RKO (cell line): ENCODE measurements at places on chromosomes 6 and 20.

DNA sequence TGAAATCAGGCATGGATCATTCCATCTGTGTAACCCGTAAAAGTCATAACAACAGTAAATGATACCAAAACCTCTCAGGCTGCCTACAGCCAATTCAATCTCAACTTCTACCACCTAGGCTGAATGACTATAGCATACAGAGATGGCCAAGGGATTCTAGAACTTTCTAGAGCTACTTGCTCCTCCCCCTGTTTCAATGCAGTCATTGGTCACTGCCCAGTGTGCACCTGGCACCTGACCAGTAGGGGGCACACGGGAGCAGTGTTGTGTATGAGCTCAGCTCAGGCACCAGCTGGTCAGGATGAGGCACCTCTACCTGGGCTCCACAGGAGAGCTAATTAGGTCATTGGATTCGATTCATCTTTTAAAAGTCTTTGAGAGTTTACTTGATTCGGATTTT lies 86.2 kb downstream of the PLEKHG1 start:
- no peak for DNase-seq

GRCh38 chr6:33996120-33996475 lies 149.8 kb downstream of the GRM4 start:
- no peak for DNase-seq

GRCh38 chr6:35327349-35328027 lies 14.9 kb upstream of the PPARD start:
- peak; percentile 65 for DNase-seq

DNA sequence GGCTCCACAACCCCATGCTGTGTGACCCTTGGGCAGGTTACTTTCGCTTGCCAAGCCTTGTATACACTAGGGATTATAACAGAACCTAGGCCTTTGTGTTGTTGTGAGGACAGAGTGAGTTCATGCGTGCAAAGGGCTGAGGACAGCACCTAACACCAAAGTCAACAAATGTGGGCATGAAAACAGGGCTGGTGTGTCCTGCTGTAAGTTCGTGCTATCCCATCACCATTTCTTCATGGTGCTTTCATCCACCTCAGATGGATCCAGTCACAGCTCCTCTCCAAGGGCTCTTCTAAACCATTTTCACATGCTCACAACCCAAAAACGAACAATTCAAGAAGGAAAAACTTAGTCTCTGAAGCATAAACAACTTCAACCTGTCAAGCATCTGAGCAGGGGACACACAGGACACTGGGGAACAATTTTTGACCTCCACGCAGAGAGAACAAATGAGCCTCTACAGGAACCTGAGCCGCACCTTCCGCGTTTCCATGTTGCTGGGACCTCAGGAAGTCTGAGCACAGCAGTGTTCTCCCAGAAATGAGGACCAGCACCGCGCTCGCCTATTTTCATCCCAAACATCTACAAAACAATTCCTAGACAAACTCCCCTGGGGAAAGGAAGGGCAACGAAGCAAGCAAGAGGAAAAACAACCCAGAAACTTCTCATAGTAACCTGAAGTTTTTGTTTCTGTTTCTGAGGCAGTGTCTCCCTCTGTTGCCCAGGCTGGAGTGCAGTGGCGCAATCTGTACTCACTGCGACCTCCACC lies 3.1 kb downstream of the LRP11 start:
- no peak for DNase-seq

DNA sequence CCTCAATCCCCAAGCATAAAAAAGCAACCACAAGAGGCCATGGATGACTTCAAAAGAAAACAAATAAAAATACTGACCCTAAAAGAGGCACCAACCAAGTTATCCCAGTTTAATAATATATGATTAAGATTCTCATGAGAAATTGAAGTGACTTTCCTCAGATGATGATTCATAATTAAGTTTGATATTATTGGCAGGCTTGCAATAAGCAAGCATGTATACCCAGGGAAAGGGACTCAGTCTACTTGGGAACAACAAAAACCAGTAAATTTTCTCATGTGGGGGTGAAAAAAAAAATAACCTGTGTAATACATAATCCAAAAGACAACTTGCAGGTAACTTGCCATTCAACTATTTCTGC lies 19.6 kb downstream of the JAG1 start:
- no peak for DNase-seq

DNA sequence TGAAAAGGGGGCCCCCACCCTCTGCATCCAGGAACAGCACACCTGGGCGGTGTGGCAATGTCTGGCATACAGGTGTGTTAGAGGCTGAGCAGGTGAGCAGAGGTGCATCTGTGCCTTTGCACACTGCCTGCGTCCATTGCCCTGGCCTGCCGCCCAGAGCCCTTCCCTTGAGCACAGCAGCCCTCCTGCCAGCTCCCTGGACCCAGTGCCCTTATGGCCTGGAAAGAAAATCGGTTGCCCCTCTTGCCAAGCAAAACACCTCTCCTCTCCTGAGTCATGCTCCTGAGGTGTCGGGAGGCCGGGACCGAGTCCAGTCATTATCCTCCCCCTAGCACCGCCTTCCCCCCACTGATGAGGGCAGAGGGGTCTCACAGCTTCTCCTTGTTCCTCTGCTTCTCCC lies 259.9 kb downstream of the SMOC2 start:
- DNase-seq, result no peak

DNA sequence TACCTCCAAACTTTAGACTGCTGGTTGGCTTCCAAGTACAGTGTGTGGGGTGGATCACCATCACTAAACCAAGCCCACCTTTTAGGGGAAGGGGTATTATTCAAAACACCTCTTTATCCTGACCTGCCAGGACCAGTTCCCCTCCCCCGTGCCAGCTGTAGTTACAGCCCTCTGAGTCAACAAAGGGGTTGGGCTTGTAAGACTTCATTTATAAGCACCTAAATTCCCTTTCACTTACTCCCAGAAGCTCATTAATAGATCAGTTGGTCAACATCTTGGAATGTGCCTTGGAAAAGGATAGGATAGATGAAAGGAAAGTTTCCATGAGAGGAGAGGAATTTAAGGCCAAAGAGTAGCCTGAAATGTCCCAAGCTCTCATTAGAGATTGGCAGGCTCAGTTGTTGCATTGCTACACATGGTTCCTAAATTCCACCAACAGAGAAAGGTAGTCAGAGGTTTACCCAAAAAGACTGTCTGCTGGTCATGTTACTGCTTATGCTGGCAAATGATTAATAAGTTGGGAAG lies 59.2 kb downstream of the TNFAIP3 start:
- peak; percentile 15 for DNase-seq

GRCh38 chr6:148261470-148261869 lies 81.2 kb upstream of the SASH1 start:
- DNase-seq, result no peak

- no peak for DNase-seq
Observed at GRCh38 chr6:20279051-20279450, 66.8 kb upstream of the MBOAT1 start.

DNA sequence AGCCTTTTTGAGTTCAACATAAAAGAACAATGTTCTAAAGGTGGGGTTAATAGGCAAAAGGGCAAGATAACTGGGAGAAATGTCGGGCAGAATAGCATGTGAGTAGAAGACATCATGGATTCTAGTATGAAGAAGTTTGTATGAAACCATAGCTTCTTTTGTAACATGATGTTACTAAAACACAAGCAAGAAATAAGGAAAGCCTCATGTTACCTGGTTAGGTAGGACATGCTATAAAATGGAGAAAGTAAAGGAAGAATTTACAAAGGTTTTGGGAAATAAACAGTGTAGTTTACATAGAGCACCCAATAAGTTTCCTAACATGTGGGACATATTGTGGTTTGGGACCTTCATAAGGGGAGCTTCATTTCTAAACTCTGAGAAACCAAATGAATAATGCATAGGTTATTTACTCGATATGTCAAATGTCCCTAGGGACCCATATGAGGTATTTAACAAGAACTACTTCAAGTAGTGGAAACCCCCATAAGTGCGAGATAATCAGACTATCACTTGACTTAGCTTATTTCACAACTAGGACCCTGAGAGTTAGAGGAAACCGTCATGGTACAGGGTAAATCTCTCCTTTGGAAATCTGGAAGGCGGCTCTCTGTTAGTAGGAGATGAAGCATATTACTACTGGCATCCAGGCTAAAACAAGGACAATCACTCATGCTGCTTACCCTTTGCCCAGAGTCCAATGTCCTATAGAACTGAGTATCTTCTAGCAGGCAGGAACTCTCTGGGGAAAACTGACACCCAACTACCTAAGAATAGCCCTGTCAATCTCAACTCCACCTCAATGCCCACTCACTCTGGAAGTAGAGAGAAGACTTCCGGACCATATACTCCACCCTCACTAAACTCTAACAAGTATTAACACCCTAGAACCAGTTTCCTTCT lies 57.5 kb downstream of the ILRUN start:
- no peak for DNase-seq

GRCh38 chr6:84027340-84028181 lies 6.0 kb upstream of the MRAP2 start:
- no peak for DNase-seq

GRCh38 chr6:7673063-7673536 lies 52.8 kb upstream of the BMP6 start:
- DNase-seq, result no peak

GRCh38 chr6:52365317-52365716 lies 3.4 kb downstream of the PAQR8 start:
- DNase-seq, result no peak

DNA sequence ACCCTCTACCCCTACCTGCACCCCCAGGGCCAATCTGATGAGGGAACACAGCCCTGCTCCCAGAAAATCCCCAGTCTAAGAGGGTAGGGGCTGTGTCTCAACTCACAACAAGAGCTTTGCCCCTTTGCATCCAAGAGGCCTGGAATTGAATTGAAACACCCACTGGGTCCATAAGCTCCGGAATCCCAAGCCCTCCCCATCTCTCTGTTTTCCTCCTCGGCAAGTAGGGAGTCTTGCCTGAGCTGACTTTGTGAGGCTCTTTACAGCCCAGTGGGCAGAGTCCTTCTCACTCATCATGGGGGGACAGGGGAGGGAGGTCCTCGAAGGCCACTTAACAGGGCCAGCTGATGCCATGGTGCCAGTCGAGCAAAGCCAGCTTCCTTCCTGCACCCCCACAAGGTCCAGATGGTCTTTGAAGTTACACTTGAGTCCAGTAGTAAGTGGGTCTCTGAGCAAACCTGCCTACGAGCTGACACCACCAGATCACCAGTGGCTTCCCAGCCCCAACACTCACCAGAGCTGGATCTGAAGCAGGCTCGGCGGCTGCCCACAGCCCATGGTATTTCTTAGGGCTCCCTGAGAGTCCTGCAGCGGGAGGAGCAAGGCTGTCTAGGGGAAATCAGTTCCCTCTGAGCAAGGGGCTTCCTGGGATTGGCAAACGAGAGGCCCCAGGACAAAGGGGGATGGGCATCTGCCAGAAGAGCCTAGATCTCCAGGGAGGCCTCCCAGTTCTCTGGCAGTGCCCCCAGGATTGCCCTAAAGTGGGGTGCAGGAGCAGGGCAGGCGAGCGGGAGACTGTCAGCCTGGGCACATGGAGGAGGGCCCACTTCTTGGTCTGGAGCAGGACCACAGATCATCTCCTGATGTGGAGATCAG lies 144.5 kb downstream of the VEGFA start:
- DNase-seq, result no peak

DNA sequence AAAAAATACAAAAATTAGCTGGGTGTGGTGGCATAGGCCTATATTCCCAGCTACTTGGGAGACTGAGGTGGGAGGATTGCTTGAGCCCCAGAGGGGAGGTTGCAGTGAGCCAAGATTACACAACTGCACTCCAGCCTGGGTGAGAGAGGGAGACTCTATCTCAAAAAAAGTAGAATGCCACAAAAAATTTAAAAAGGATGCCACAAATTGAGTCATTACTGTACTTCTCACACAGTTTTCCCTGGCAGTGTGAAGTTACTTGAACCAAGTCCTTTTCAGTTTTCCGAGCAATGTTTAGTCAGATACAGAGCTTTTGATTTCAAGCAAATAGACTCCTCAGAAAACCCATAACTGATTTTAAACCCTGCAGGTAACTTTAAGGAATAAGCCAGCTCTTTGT lies 53.3 kb downstream of the TNFRSF21 start:
- no peak for DNase-seq

- DNase-seq, result no peak
Observed at GRCh38 chr6:166766769-166767168, 139.7 kb upstream of the RPS6KA2 start.

DNA sequence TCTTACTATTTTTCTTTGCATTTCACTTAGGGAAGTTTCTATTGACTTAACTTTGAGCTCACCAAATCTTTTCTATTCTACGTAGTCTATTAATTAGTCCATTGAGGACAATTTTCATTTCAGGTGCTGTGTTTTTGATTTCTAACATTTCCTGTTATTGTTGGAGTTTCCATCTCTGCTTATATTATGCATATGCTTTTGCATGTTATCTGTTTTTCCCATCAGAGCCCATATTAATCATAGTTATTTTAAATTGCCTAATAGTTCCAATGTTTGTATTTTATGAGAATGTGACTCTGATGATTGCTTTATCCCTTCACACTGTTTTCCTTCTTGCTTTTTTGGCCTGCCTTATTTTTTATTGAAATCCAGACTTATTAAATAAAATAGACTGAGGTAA lies 414.5 kb upstream of the OPRM1 start:
- no peak for DNase-seq

DNA sequence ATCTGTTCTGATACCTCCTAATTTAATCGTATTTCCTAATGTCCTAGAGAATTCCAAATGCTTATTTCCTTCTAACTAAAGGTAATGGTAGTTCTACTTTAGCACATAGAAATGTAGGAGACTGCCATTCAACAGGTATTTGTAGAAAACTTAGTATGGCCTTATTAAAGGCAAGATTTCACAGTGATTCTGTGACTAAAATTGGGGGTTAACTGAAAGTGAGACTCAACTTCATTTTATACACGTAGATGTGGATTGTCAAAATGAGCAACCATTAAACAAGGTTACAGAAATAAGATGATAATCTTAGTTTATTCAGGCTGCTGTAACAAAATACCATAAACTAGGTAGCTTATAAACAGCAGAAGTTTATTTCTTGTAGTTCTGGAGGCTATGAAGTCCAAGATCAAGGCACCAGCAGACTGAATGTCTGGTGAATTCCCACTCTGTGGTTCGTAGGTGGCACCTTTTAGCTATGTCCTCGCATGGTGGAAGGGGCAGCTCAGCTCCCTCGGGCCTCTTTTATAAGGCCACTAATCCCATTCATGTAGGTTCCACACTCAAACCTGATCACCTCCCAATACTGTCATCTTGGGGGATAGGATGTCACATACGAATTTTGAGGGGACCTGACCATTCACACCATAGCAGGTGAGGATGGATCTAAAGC lies 38.7 kb downstream of the TAB2 start:
- no peak for DNase-seq

DNA sequence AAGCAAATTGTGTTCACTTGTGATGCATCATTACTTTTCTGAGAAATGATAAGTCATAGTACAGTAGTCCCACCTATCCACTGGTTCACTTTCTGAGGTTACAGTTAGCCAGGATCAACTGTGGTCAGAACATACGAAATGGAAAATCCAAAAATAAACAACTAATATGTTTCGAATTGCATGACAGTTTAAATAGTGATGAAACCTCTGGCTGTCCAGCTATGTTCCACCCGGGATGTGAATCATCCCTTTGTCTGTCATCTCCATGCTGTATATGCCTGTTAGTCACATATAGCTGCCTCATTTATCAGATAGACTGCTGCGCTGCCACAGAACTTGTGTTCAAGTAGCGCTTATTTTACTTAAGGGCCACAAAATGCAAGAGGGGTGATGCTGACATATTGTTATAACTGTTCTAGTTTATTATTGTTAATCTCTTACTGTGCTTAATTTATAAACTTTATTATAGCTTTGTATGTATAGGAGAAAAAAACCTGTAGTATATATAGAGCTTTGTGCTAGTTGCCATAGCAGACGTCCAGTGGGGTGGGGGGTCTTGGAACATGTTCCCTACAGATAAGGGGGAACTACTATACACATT lies 29.2 kb downstream of the AFDN start:
- DNase-seq, result peak; percentile 84
